Central memory CD4-positive, alpha-beta T cell (primary cell): ENCODE measurements at places on chromosomes 6 and 20.

DNA sequence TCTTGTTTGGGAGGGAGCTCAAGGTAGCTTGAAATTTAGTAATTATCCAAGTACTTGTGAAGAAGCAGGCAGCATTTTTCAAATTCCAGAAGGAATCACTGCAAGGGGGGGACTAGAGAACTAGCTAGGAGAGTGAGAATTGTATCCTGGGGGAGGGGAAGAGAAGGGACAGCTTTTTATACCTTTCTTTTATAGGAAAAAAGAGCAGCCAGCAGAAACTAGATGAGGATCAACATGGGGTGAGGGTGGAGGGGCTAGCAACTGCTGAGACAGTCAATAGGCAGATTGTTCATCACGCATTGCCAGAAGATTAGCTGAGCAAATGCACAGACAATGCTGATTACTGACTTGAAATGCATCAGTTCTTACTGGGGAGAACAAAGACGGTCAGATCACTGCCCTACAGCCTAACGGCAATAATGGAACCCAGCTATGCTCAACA, 514.3 kb upstream of the CITED2 start:
- no peak for DNase-seq

- no peak for DNase-seq
These were observed 26.9 kb downstream of the JPH2 start for GRCh38 chr20:44160133-44160532.

DNA sequence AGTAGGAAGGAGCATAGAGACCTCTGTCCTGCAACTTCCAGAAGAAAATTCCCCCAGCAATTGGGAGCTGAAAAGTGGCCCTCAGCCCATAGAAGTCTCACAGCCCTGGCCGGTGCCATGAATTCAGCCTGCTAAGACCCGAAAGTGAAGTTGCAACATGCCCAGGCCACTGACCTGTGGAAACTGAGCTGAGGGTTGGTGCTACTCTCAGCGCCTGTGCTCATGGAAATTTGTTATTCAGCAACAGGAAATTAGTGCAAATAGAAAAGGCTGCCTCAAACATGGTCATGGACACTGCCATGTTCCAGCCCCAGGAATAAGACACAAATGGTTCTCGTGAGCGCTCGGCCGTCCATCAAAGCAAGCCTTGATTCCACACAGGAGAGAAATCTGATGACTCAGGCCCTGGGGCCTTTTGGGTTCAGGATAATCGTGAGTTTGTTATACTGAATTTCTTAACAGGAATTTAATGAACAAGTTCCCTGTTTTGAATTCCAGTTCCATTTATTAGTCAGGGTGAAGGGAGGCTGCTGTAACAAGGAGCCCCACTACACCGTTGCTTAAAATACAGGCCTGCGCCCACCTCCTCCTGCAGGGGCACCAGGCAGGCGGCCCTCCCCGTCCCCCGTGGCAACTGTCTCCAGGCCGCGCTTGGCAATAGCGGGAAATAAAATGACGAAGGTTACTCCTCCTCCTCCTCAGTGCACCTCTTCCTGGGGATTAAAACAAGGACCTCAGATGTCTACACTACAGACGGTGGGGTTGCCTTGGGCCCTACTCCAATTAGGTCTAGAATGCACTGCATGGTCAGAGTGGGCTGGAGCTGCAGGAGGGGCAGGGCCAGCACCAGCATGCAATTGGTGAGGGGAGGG, 152.9 kb downstream of the ERMARD start:
- DNase-seq: no peak

GRCh38 chr6:169069356-169069755, 184.3 kb downstream of the THBS2 start:
- DNase-seq: no peak

DNA sequence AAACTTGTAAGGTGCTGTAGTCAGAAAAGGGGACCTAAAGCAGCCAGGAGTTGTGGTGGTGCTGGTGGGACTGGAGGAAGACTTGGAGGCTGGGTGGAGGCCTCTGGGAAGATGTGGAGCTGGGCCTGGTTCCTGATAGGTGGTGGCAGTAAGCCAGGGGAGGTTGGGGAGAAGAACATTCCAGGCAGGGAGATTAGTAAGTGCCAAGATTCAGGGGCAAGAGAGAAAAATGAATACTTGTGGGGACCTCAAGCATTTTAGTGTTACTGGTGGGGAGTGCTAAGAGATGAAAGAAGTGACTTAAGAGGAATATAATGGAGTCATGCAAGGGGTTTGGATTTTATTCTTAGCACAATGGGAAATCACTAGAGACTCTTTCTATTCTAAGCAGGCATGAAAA, 79.0 kb upstream of the B3GAT2 start:
- no peak for DNase-seq

DNA sequence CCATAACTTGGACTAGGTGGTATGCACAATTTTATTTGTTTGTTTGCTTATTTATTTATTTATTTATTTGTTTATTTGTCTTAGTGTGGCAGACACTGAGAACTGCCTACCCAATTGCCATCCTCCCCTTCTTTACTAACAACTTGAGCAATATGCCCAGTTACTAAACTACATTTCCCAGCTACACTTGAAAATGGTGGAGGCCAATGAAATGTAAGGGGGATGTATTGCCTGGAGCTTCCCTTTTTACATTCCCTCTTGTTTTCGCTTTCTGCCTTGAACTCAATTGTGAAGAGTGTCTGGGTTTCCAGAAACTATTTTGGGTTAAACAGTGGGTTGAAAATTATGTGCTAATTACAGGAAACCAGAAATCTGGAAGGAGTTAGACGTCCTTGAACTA, 152.7 kb upstream of the FKBP1C start:
- DNase-seq: no peak

GRCh38 chr20:9332791-9333479, 181.5 kb upstream of the LAMP5 start:
- DNase-seq: no peak

DNA sequence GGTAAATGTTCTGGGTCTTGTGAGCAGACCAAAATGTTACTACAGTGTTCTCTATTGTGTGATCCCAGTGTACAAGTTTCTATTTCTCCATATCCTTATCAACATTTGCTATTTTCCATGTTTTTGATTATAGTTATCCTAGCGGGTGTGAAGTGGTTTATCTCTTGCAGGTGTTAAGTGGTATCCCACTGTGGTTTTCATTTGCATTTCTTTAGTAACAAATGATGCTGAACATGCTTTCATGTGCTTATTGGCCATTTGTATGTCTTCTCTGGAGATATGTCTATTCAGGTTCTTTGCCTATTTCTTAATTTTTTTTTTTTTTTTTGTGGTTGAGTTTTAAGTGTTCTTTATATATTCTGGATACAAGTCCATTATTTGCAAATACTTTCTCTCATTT, 35.5 kb downstream of the NSFL1C start:
- DNase-seq: no peak

DNA sequence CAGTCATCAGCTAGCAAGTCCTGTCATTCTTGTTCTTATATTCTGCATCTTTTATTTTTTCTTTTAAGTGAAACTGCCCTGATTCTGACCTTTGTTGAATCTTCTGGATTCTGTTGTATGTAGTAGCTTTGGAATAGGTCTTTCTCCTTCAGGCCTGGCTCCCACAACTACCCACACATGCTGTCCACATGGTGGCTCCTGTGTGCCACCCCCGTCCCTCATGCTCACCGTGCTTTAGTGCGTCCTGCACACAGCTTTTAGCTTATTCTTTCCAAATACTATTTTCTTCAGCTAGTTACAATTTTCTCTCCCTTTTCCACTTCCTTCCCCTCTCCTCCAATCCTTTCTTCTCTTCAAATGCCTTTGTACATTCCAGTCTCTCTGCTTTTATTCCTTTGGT, 61.8 kb downstream of the CTNNBL1 start:
- no peak for DNase-seq

GRCh38 chr6:11166948-11167347, 55.4 kb upstream of the ERVFRD-1 start:
- DNase-seq: no peak

DNA sequence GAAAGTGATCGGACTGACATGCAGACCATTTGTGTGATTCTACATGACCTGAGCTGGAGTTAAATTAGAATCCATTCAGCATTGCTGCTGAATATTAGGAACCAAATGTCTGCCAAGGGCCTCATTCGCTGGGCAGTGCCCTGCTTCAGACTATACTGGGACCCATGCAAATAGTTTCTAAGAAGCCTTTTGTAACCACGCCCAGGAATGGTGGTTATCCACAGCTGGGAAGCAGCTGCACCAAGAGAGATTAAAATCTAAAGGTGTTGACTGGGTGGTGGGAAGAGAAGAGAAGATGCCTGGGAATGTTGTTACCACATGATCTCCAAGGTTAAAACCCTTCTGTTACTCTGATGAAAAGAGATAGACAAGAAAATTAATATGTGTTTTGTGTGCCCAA, 156.8 kb downstream of the PKHD1 start:
- DNase-seq: no peak

GRCh38 chr20:49924247-49924646, 8.9 kb upstream of the SPATA2 start:
- DNase-seq: no peak

DNA sequence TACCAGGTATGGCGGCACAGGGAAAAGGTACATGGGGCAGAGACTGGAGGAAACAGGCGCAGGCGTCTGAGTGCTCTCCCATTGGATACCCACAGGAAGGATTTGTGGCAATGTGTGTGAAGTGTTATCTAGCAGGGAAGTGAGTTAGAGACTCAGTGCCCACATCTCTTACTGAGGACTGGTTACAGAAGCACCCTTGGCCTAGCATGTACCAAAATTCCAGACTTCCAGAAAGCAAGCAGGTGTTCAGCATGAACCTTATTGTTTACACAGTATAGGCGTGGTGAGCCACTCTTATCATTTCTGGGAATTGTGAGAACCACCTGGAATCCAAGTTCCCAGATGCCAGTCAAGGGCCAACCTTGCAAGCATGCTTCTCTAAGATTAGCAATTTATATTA, 14.2 kb downstream of the MANBAL start:
- no peak for DNase-seq

- DNase-seq: no peak
These were observed 604 bp downstream of the SH3BGRL2 start for GRCh38 chr6:79631693-79632172.

DNA sequence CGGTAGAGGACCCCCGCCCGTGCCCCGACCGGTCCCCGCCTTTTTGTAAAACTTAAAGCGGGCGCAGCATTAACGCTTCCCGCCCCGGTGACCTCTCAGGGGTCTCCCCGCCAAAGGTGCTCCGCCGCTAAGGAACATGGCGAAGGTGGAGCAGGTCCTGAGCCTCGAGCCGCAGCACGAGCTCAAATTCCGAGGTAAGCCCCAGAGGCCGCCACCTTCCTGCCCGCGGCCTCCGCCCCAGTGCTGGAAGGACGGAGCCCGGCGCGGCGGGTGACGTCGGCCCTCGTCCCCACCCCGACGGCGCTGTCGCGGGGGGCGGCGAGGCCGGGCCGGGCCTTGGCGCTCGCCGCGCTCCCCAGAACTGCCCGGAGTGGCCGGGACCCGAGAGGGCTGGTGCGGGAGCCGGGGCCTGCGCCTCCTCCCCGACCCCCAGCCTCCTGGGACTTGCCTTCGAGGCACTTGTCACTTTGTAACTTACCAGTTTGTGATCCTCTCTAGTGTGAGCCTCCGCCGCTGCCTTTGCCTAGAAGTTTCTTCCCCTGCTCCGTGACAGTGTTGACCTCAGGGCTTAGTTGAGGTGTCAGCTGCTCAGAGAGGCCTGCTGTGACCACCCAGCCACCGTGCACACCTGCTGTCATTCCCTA, 417 bp downstream of the VAPB start:
- no peak for DNase-seq

GRCh38 chr6:169619650-169620049, 82.2 kb downstream of the WDR27 start:
- no peak for DNase-seq

GRCh38 chr20:63777614-63778013, 38.0 kb downstream of the SLC2A4RG start:
- DNase-seq: no peak

GRCh38 chr6:134211297-134211696, 106.6 kb downstream of the SGK1 start:
- no peak for DNase-seq
